ENCODE measurements at places on chromosomes 1 and 21. TPM values are rescaled to one million over a fixed set of nuclear protein-coding genes. Genes with fewer than 3 reads are reported as not detected.

C8B gene
- not detected for polyA plus RNA-seq

LAMB3 gene
- 0.70 TPM for polyA plus RNA-seq

LCE1A gene
- polyA plus RNA-seq = not detected

RNU1-2 gene
- not detected for polyA plus RNA-seq

CTSS gene
- 9.9 TPM for polyA plus RNA-seq

CRP gene
- not detected for polyA plus RNA-seq

KRTAP7-1 gene
- polyA plus RNA-seq = not detected

MEX3A gene
- 21.8 TPM for polyA plus RNA-seq

SMIM1 gene
- polyA plus RNA-seq = 3.1 TPM

KISS1 gene
- polyA plus RNA-seq = 0.39 TPM

FCN3 gene
- polyA plus RNA-seq = 0.32 TPM

TMEM81 gene
- polyA plus RNA-seq = 1.9 TPM

AADACL3 gene
- polyA plus RNA-seq = not detected

FAM72C gene
- polyA plus RNA-seq = 1.1 TPM

HUNK gene
- 5.0 TPM for polyA plus RNA-seq

OPTC gene
- polyA plus RNA-seq = not detected

EIF2D gene
- 37.8 TPM for polyA plus RNA-seq

PERM1 gene
- polyA plus RNA-seq = 3.3 TPM

SIM2 gene
- polyA plus RNA-seq = 2.9 TPM

LRRC3 gene
- 2.2 TPM for polyA plus RNA-seq

SLC2A5 gene
- polyA plus RNA-seq = 10.9 TPM

UTS2 gene
- polyA plus RNA-seq = not detected

FCRLA gene
- 0.27 TPM for polyA plus RNA-seq

AVPR1B gene
- 0.24 TPM for polyA plus RNA-seq

TEX38 gene
- 0.27 TPM for polyA plus RNA-seq

SPRR5 gene
- polyA plus RNA-seq = not detected

LRRC38 gene
- 42.3 TPM for polyA plus RNA-seq

TNFRSF4 gene
- 3.2 TPM for polyA plus RNA-seq

CFHR2 gene
- not detected for polyA plus RNA-seq

KIF14 gene
- polyA plus RNA-seq = 2.5 TPM

ESRRG gene
- polyA plus RNA-seq = 17.9 TPM

CD1B gene
- polyA plus RNA-seq = not detected

EPS8L3 gene
- polyA plus RNA-seq = not detected

FCER1G gene
- 13.2 TPM for polyA plus RNA-seq

GBP2 gene
- polyA plus RNA-seq = 0.63 TPM

CXADR gene
- polyA plus RNA-seq = 0.51 TPM

GJA9 gene
- 0.33 TPM for polyA plus RNA-seq

RGS18 gene
- 0.95 TPM for polyA plus RNA-seq

FAAH gene
- 20.1 TPM for polyA plus RNA-seq

GJC2 gene
- 0.48 TPM for polyA plus RNA-seq

PLA2G2F gene
- polyA plus RNA-seq = not detected

SLC1A7 gene
- 0.24 TPM for polyA plus RNA-seq

VWA5B1 gene
- 0.13 TPM for polyA plus RNA-seq

PDE9A gene
- 7.8 TPM for polyA plus RNA-seq

PROK1 gene
- polyA plus RNA-seq = not detected

NFIA gene
- polyA plus RNA-seq = 22.8 TPM

AXDND1 gene
- not detected for polyA plus RNA-seq

WNT4 gene
- polyA plus RNA-seq = 5.3 TPM

MYBPH gene
- polyA plus RNA-seq = 278 TPM

PTGER3 gene
- polyA plus RNA-seq = 0.90 TPM

All from forelimb muscle (tissue), 1 donor.